ENCODE measurements at places on chromosomes 6 and 20.

- no peak for DNase-seq
Measured at GRCh38 chr20:38304845-38305447, 990 bp downstream of the BPI start.

DNA sequence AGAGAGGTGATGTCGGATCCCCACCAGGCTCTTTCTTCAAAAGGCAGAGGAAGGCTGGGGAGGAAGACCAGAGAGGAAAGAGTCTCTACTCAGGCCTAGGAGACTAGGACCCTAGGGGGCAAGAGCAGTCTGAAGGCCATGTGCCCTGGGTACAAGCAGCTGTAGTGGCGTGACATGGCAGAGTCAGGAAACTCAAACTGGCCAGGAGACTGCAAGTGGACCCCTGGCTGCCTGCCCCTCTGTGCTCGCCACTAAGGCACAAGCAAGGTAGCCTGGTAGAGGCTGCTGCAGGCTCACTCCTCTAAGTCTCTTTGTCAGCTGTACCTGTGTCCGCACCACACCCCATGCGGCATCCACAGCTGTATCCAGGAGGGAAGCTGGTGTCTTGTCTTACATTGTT is 19.9 kb downstream of the CST9L start:
- DNase-seq = no peak

DNA sequence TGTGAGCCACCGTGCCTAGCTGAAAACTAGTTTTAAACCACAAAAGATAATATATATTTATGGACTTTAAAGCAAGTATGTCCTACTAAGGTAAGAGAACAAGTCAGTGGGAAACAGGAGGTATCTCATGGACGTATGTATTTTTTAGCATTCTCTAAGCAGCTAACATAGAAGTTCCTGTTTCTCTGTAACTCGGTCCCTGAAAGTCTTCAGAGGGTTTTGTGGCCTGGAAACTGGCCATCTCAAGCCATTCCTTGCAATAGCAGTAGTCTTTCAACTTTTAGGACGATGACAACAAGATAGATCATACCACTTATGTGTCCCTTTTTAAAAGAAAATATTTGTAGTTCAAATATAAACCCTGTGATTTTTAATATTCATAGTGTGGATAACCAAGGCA is 95.6 kb upstream of the RALGAPA2 start:
- DNase-seq = no peak

DNA sequence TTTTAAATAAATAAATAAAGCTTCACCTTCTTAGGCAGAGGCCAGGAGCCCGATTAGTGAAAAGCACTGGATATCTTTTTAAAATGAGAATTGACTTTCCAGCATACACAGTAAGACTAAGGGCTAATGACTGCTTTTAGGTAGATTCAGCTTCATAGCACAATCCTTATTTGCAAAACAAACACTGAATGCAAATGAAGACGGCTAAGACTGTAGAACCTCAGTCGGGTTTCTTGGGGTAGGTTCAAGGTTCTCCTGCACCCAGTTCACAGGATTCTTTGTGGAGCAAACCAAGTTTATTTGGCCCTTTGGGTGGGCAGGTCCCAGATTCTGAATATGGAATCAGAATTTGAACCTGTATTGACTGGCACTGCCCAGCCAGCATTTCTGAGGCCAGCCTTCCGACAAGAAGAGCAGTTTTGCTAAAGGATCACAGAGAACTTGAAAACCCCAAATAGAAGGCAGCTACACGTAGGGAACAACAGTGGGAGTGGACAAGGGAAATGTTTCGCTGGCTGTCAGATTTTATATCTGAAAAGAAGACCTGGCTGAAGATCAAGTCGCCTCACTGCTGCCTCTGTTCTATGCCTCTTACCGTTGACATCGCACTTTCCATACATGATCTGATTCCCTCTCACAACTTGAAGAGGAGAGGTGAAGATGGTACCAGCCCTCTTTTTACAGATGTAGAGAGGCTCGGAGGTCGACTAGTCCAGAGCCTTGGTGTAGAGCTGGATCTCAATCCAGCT is 8.2 kb downstream of the TRERF1 start:
- DNase-seq = no peak

- DNase-seq = no peak
Measured at GRCh38 chr6:157220485-157220884, 102.8 kb downstream of the TMEM242 start.

- no peak for DNase-seq
Measured at GRCh38 chr6:153130515-153131036, 506 bp downstream of the RGS17 start.

DNA sequence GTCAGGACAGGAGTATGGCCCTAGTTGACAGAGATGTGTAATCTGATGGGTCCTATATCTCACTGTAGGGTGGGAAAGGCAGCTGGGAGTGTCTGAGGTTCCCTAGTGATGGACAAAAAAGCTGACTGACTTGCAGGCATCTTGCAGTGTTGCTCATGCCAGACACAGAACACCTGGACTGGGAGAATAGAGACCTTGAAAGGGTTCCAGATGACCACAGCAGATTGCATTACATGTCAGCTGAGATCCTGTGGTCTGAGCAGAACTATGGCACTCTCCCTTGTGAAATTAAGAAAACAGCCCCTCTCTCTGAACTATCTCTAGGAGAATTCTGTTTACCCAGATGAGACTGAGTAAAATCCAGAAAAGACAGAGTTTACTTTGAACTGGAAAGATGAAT is 212.6 kb upstream of the MAN1A1 start:
- DNase-seq = no peak

GRCh38 chr6:150026976-150027805 is 1.9 kb upstream of the RAET1L start:
- no peak for DNase-seq

DNA sequence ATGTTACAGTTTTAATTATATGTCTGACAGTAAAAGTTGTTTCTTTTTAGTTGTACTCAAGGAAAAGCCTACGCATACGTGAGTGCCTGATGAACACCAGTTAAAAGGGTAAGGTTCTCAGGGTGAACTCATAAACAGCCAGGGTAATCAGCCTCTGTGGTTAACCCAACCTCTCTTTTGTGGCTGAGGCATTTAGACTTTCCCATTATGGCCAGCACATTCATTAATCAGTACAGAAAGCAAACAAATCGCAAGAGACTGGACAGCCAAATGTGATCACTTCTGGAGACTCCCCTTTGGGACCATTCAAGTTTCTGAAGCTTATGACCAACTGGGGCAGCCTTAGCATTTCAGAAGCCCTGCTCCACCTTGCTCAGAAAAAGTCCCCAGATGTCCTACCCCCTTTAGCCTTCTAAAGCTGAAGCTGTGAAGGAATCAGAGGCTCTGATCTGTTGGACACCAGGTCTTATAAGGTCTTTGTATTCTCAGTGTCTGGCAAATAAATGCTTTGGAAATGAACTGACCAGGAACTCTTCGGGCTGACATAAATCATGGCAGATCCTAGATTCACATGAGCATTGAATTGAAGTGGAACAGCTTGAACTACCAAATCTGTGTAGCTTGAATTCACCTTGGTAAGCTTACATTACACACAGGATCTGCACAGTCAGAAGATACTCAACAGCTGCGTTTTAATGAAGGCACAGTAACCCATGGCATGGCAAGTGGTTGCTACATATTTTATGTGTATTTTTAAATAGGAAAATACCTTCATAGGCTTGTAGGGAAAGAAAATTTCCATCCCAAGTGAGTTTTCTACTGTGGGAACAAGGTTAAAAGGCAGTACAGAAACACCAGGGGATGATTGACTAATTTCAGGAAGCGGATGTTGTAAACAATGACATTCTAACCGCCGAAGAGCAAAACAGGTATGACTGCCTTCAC is 18.7 kb downstream of the IL20RA start:
- no peak for DNase-seq

DNA sequence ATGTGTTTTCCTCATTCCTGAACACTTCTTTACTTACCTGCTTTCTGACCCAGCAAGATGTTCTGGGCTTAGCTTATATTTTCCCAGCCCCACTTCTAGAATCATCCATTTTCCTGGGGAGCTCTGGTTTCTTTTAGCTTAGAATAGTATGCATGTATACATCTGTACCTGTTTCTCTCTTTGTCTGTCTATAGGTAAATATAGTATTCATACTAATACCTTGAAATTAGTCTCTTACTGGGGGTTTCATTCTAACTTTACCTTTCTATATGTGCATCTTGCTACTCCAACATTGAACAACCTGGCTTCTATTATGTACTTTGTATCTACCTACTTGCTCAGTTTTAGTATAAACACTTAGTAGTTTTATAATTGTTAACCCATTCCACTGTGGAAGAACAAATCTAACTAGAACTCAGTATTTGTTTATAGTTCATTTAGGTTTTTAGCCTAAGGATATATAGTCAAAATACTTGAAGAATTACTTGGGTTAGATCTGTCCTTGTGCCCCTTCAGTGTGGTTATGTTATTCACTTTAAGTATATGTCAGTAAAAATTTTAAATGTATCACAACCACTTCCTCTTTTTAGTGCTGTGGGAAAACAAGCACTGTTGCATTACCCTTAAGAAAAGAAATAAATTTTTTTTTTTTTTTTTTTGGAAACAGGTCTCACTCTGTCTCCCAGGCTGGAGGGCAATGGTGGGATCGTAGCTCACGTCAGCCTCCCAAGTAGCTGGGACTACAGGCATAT is 54.0 kb downstream of the ASXL1 start:
- no peak for DNase-seq

- DNase-seq = no peak
Measured at GRCh38 chr20:49663112-49663511, 50.6 kb downstream of the B4GALT5 start.
